HFFc6 (cell line): ENCODE measurements at places on chromosomes 11 and 22.

DNA sequence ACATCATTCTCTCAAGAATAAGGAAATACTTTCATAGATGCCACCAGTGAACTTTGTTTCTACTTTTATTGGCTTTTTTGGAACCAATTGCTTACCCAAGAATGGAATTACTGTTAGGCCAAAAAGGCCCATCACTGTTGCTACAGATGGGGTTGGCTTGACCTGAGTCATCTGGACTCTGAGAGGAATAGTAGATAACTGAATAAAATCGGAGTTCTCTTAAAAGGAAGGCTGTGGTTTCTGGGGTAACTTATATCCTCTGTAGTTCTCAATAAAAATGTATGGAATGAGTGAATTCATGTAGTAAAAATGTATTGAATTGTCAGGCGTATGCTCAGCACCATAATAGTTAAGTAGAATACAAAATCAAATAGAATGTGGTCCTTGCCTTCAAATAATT is 56.6 kb downstream of the ARHGEF12 start:
- DNase-seq = no peak

GRCh38 chr11:134071766-134072402 is 3.0 kb downstream of the JAM3 start:
- no peak for DNase-seq

GRCh38 chr11:2661173-2662023 is 38.4 kb downstream of the KCNQ1OT1 start:
- DNase-seq = no peak

GRCh38 chr11:28963187-28963586 is 855.0 kb downstream of the METTL15 start:
- peak; percentile 69 for DNase-seq

- no peak for DNase-seq
Observed at GRCh38 chr11:97237151-97237550, 847.3 kb downstream of the JRKL start.

GRCh38 chr11:65617136-65617850 is 1.7 kb downstream of the PCNX3 start:
- no peak for DNase-seq

DNA sequence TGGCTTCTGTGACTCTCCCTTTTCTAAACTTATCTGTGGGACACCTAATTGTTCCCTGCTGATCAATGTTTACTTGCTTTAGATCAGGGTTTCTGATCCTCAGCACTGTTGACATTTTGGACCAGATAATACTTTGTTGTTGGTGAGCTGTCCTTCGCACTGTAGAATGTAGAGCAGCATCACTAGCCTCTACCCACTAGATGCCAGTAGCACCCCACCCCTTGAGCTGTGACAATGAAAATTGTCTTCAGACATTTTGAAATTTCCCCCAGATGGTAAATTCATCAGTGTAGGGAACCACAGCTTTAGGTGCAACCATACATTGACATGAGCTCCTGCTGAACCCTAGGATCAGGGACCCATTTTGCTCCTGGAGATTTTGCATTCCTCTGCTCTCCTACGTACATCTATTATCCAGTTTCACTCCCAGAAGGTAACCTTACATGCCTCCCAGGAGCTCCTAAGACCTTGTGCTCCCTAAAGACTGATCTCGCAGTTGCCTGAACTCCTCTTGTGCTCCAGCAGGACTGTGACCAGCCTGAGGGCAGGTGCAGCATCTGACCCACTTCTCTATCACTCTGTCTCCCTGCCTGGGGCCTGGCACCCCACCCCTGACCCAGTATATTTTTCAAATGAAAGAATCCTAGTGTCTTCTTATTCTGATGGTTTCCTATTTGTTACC is 107.8 kb downstream of the FAR1 start:
- DNase-seq = no peak

DNA sequence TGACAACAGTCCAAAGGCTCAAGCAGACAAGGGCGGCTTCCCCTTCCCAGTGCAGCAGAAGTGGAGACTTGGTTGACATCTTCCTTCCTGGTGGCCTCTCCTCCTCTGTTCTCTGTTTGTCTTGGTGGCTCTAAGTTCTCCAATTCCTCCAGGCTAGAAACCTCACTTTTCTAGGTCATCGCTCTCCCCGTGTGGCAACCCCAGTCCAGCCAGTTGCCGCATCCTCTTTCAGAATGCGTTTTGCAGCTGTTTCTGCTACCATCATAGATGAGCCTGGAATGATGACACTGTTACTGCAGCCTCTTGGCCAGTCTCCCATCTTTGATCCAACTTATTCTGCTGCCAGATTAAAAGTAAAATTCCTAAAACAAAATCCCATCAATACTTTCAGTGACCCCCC is 201.5 kb downstream of the TRIM29 start:
- no peak for DNase-seq

- no peak for DNase-seq
Observed at GRCh38 chr11:71334191-71334590, 81.8 kb upstream of the SHANK2 start.

- DNase-seq = peak; percentile 16
Observed at GRCh38 chr11:104003491-104003890, 32.9 kb upstream of the DDI1 start.
